ENCODE measurements at places on chromosomes 11 and 22.

DNA sequence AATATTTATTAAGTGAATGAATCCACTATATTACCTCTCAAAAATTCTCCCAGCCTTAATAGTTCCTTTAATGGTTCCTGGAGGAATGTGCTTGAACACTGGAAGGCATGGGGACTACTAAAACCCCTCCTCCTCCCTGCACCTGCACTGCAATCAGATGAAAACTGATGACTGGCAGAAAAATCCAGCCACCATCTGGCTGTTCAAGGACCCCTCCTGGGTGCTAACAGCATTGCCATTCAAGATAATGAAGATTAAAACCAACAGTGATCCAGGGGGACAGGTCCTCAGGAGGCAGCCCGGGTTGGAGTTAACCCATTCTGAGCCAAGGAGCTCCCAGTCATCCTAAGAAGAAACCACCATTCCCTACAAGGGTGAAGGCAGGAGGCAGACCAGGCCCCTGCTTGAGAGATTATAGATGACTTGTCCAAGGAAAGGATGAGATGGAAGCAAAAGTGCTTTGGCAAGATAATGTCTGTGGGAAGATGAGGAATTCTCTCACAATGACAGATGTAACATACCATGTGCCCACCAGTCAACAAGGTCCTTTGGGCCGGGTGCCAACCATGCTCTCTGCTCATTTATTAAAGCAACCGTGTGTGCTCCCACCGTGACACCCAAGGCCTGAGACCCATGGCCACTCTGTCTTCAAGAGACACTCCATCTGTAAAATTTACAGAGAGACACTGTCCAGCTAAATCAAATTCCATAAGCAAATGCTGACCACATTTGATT lies 90.6 kb downstream of the LARGE1 start:
- DNase-seq = no peak

DNA sequence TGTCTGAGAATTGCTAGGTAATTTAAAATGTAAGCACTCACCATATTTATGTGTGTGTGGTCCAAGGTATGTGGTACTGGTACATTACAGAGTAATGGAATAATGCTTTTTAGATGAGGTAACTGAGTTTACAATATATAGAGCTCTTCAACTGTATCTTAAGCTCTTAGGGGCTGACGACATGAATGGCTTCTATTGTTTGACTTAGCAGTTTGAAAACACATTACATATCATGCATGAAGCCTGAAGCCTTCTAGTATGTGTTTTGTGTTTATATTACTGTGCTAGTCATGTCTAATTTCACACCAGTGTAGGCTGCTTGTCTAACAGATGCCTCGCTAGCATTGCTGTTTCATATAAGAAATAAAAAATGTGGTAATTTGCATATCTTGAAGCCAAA lies 37.2 kb downstream of the GAS2 start:
- no peak for DNase-seq

DNA sequence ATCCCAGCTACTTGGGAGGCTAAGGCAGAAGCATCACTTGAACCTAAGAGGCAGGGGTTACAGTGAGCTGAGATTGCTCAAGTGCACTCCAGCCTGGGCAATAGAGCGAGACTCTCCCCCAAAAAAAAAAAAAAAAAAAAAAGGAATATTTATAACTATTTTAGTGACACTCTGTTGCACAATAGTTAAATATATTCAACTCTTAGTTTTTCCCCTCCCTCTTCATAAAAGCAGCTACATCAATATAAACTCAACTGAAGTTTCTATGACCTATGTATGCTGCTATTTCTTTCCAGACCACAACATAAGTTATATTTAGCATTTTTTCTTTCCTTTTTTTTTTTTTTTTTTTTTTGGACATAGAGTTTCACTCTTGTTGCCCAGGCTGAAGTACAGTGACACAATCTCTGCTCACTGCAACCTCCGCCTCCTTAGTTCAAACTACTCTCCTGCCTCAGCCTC lies 19.2 kb downstream of the CELF1 start:
- no peak for DNase-seq

GRCh38 chr11:75770102-75770501 lies 1.5 kb downstream of the DGAT2 start:
- no peak for DNase-seq

DNA sequence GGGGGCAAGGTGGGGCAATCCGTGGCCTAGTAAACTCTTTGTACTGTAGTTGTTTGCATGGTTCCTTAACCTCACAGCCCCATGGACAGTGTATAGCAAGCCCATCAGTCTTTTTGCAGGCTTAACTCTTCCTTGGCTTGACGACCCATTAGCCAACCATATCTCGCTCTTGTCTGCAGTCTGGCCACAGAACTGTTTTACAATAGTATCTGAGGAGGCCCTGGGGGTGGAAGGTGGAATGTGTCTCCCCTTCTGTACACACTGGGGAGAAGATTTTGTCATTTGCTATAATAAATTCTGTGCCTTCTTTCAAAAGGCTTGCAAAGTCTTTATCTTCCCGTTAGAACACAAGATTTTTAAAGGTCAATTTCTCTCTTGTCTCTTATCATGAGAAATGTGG lies 190.3 kb upstream of the NARS2 start:
- DNase-seq = no peak

DNA sequence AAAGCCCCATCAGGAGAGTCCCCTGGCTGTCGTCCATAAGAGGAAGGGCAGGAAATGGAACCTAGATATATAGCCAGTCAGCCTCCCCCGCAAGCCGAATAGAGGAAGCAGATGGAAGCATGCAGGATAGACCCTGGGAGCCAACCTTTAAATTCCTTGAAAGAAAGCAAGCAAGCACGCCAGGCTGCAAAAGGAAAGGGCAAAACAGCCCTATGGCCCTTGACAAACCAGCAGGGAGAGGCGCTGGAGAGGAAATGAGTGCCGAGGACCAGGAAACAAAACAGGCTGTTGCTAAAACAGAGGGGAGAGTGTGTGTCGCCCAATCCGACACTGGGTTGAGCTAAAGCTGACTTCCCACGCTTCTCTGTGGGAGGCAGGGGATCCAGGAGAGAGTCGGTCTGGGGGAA lies 203.5 kb upstream of the MTNR1B start:
- DNase-seq = no peak

GRCh38 chr11:121293288-121293594 lies 670 bp downstream of the SC5D start:
- DNase-seq = no peak

- DNase-seq = peak; percentile 15
Measured at GRCh38 chr11:63951779-63952536, 13.2 kb downstream of the NAA40 start.

- DNase-seq = no peak
Measured at GRCh38 chr11:128690665-128691101, 3.2 kb upstream of the FLI1 start.

DNA sequence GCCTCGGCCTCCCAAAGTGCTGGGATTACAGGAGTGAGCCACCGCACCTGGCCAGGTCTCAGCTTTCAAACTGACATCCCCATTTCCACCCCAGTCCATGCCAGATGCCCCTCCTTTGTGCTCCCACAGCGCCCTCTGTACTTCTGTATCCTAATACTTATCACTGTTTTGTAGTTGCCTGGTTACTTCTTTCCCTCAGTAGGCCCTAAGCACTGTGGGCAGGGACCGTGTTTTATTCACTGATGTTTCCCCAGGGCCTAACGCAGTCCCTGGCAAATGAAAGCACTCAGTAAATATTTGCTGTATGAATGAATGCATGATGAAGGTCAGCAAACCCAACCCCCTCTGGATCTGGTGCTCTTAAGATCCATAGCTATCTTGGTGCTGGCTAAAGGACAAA lies 2.2 kb upstream of the TRIM3 start:
- DNase-seq = no peak

DNA sequence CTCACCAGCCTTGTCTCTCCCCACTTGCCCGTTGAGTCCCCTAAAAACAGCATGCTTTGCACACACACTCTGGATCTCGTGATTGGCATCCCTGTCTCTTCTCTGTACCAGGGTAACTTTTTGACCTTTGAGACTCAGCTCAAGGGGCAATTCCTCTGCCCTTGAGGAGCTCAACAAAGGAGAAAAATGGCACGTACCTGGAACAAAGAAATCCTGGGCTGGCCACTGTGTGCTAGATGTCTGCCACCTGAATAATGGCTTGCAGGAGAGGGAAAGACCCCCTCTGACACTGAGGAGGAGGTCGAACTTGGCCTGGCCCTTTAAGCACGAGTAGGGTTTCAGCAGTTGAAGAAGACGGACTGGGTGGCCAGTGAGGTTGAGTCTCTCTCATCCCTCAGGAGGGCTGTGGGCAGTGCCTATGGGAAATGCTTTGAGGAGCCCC lies 5.8 kb downstream of the UBE2L3 start:
- no peak for DNase-seq

GRCh38 chr11:108620958-108621772 lies 27.6 kb upstream of the EXPH5 start:
- DNase-seq = no peak

DNA sequence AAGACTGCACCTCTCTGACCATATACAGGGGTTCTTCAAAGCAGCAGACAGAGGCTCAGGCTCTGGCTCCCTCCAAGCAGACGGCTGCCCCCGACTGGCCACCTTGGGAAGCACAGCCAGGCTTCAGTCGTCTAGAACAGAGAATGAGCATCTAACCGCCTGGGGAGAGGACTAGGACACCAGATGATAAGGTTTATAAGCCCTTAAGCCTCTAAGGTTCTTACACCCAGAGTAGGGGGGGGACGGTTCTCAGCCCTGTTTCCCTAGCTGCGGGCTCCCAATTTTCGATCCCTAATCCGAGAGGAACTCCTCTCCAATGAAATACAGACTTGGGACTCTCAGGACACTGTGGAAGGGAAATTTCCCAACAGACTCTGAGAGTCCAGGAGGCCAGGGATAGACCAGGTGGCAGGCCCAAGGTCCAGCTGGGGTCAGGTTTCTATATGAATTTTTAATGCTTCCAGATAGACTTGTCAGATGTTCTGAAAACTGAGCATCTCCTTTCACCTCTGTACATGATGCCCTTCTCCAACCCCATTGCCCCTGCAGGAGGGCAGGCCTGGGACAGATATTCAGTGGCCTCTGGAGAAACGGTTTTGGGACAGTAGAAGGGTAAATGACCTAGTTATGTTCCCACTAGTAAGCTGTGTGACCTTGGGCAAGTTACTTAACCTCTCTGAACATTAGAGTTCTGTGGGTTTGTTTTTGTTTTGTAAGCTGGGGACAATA lies 20.2 kb downstream of the RTN4RL2 start:
- DNase-seq = peak; percentile 47

GRCh38 chr11:64715110-64715509 lies 7.9 kb downstream of the NRXN2 start:
- no peak for DNase-seq

GRCh38 chr11:124751741-124752470 lies at the start of gene VSIG2:
Gene VSIG2 (minus strand): TSS chr11:124752255. CDS start chr11:124752137, 118 bp downstream.
- no peak for DNase-seq

DNA sequence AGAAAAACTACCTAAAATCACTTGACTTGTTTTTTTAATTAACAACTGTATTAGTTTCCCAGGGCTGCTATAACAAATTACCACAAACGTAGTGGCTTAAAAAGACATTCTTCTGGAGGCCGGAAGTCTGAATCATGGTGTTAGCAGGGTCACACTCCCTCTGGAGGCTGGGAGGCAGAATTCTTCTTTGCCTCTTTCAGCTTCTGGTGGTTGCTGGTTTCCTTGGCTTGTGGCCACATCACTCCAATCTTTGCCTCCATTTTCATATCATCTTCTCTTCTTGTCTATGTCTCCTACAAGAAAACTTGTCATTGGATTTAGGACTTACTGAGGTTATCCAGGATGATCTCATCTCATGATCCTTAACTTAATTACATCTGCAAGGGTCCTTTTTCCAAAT lies 7.4 kb upstream of the INCENP start:
- no peak for DNase-seq

DNA sequence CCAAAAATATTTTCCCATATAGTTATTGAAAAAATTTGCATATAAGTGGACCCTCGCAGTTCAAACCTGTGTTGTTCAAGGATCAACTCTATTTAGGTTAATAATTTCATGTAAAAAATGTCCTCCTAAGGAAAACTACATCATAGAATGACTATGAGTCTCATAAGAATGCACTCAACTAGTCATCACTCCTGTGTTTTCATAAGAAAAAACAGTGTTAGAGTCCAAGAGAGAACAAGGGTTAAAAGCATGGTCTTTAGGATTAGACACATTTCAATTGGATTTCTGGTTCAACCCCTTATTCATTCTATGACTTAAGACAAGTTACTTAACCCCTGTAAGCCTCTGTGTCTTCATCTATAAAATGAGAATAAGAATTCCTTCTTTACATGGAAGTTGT lies 5.1 kb downstream of the PARVA start:
- no peak for DNase-seq

DNA sequence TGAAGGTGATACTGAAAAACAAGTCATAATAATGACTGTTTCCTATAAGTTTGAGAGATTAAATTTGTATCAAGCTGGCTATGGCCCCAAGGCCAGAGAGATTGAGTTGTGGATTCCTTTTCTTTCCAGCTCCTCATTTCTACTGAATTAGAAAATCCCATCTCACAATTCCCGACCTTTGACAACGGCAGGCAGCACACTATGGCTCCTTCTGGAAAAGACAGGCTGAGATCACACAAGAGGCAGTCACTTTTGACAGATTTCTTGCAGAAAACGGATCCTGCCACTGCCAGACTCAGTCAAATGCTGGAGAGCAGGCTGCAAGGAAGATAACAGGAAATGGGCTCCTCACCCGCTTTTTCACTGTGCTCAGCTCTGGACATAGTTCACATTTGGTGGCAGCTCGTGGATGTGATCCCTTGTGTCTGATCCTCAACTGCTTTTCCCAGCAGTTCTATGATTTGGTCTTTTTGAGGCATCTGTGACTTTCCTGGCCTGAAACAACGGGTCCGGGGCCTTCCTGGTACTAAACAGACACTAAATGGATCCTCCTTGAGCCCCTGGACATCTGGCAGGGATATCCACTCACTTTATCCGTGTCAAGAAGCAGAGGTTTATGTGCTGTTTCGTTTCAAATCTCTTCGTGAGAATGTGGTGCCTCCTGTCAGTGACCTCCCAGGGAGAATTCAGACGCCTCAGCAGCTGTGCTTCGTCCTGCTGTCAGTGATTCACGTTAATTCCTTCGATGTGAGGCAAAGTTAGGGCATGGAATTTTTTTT lies 26.1 kb upstream of the RTL6 start:
- no peak for DNase-seq

DNA sequence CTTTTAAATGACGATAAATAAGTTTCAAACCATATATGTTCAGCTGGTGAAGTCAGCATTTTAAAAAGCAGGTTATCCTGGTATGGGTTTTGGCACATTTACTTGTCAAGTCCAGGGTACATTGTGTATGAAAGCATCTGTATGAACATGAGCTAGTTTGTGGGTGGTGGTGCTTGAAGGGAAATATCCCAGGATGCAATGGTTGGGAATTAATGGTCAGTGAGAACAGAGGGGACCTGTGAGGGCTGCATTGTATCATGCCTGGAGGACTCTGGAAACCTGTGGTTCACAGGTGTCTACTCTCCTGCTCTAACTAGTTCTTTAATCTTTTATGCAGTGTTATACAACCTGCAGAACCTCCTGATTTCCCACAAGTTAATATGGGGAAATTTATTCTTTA lies 5.8 kb downstream of the DEPDC7 start:
- no peak for DNase-seq

Data from activated effector memory CD4-positive, alpha-beta T cell treated with Interleukin-2 at 50 U/mL for 16 hours (primary cell).